Naive thymus-derived CD4-positive, alpha-beta T cell (primary cell): ENCODE measurements at places on chromosomes 5 and 9. TPM values are rescaled to one million over a fixed set of nuclear protein-coding genes. Genes with fewer than 3 reads are reported as not detected.

- DNase-seq, result no peak
- H3K4me1 ChIP-seq, result no peaks in the 10 kb centered on the region
- no peaks in the 10 kb centered on the region for H3K27me3 ChIP-seq
- peaks cover 12% of the 10 kb centered on the region for H3K36me3 ChIP-seq
- H3K4me3 ChIP-seq, result no peak overlapping the region
Observed at GRCh38 chr5:80468131-80468530, 19.8 kb upstream of the FAM151B start.

DNA sequence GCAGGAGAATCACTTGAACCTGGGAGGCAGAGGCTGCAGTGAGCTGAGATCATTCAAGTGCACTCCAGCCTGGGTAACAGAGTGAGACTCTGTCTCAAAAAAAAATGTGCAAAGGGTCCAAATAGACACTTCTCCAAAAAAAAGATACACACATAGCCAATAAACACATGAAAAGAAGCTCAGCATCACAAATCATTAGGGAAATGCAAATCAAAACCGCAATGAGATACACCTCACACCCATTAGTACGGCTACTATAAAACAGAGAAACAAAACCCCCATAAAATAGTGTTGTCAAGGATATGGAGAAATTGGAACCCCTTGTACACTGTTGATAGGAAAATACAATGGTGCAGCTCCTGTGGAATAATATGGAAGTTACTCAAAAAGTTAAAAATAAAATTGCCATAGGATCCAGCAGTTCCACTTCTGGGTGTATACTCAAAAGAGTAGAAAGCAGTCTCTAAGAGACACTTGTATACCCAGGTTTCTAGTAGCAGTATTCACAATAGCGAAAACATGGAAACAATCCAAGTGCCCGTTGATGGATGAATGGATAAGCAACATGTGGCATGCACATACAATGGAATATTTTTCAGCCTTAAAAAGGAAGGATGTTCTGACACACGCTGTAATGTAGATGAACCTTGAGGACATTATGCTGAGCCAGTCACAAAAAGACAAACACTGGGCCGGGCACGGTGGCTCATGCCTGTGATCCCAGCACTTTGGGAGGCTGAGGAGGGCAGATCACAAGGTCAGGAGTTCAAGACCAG lies 57.2 kb upstream of the PPARGC1B start:
- H3K36me3 ChIP-seq, result no peaks in the 10 kb centered on the region
- H3K4me1 ChIP-seq, result no peaks in the 10 kb centered on the region
- H3K4me3 ChIP-seq, result no peak overlapping the region
- no peak for DNase-seq
- no peak overlapping the region for H3K27ac ChIP-seq
- H3K27me3 ChIP-seq, result no peaks in the 10 kb centered on the region

- peaks cover 61% of the 10 kb centered on the region for H3K4me1 ChIP-seq
- peak; percentile 77 for DNase-seq
- H3K27me3 ChIP-seq, result no peaks in the 10 kb centered on the region
- peak overlapping the region; percentile 53 for H3K4me3 ChIP-seq
- peak overlapping the region; percentile 99 for H3K27ac ChIP-seq
- no peaks in the 10 kb centered on the region for H3K36me3 ChIP-seq
Observed at GRCh38 chr5:40409601-40410000, 270.1 kb upstream of the PTGER4 start.

Gene FLT4
- 5.7 TPM for total RNA-seq
